Glutamatergic neuron (in vitro differentiated cells): ENCODE measurements at places on chromosomes 7 and 10. TPM values are rescaled to one million over a fixed set of nuclear protein-coding genes. Genes with fewer than 3 reads are reported as not detected.
A peak's percentile ranks its signal among the peaks of the same experiment; 100 is the strongest.

The MYOZ1 gene
- total RNA-seq: 0.64 TPM

The TMEM254 gene
- 13.5 TPM for total RNA-seq

The EIF3B gene
- 136 TPM for total RNA-seq

The HMX3 gene
- not detected for total RNA-seq

The ADAM12 gene
- 18.4 TPM for total RNA-seq

The AGK gene
- total RNA-seq: 26.1 TPM

The ZDHHC6 gene
- 33.0 TPM for total RNA-seq

The NRP1 gene
- 100 TPM for total RNA-seq

The POT1 gene
- total RNA-seq: 42.9 TPM

The LYZL1 gene
- not detected for total RNA-seq

DNA sequence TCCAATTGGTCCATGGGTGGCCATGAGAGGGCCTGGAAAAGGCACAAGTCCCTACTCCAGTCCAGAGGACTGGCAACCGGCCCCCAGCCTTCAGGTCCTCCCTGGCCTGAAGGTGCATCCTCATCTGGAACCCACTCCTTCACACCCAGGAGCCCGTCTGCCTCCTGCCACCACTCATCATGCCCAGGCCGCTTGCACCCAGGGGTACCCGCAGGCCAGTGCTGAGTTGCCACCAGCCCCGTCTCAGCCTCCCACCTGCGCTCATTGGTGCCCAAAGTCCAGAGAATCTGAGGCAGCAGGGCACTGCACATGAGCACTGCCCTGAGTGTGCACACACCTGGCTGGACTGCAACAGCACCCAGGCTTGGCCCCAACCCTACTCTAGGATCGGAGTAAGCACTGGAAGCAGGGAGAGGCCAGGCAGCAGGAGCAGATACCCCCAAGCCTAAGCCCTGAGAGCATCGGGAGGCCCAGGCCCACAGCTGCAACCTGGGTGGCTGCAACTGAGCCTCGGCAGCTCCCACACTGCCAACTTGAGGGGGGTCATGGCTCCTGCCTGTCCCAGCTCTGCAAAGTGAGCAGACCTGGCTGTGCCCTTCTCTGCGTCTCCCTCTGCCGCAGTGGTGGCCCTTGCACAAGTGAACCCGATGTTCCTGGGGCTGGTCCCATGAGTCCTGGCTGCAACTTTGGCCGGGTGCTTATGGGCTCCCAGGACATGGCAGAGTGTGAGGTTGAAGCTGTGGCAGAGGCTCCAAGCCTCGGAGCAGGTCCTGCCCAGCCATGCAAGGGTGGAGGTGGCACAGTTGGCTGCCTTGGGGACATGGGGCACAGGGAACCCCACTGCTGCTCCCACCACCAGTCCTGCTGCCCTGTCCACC is 44.3 kb downstream of the TCERG1L start:
- H3K4me3 ChIP-seq: no peak overlapping the region
- no peak overlapping the region for H3K27ac ChIP-seq
- peaks cover 8% of the 10 kb centered on the region for H3K27me3 ChIP-seq
- peaks cover 3% of the 10 kb centered on the region for H3K4me1 ChIP-seq
- peaks cover 13% of the 10 kb centered on the region for H3K36me3 ChIP-seq
- DNase-seq: no peak

GRCh38 chr7:19567011-19567410 is 141.8 kb downstream of the POLR1F start:
- DNase-seq: no peak
- H3K27ac ChIP-seq: no peak overlapping the region
- no peaks in the 10 kb centered on the region for H3K4me1 ChIP-seq
- H3K27me3 ChIP-seq: no peaks in the 10 kb centered on the region
- H3K36me3 ChIP-seq: no peaks in the 10 kb centered on the region

DNA sequence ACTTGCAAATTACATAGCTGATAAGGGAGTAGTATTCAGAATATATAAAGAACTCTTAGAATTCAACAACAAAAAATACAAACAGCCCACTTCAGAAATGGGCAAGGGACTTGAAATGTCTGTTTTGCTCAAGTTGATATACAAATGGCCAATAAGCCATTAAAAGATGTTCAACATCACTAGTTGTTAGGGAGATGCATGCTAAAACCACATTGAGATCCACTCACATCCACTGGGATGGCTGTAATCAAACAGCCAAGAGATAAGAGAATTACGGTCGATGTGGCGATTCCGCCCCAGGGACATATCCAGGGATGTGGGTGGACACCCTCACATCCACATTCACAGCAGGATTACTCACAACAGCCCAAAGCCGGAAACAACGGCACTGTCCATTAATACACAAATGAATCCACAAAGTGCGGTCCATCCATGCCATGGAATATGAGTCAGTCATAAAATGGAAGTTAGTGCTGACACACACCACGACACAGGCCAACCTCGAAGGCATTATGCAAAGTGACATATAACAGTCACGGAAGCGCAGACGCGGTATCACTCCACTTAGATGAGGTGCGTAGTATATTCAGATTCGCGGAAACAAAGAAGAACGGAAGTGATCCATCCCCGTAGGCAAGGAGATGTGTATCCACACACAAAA is 227.8 kb downstream of the DNAJB6 start:
- peaks cover 4% of the 10 kb centered on the region for H3K27me3 ChIP-seq
- no peaks in the 10 kb centered on the region for H3K36me3 ChIP-seq
- DNase-seq: no peak
- H3K27ac ChIP-seq: no peak overlapping the region
- H3K4me3 ChIP-seq: no peak overlapping the region

DNA sequence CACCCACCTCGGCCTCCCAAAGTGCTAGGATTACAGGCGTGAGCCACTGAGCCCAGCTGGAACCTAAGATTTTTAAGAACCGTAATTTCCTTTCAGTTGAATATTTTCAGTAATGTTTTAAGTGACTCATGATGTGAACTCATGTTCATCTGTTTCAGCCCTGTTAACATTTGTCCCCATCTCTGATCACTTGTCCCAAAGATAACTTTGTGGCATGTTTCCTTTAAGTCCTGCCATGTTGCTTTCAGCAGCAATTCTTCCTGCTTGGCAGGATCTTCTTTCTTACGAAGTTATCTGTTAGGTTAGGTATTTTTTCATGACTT is 19.3 kb downstream of the ZRANB1 start:
- H3K27ac ChIP-seq: no peak overlapping the region
- peaks cover 11% of the 10 kb centered on the region for H3K4me1 ChIP-seq
- H3K4me3 ChIP-seq: no peak overlapping the region
- DNase-seq: no peak
- peaks cover 2% of the 10 kb centered on the region for H3K27me3 ChIP-seq

DNA sequence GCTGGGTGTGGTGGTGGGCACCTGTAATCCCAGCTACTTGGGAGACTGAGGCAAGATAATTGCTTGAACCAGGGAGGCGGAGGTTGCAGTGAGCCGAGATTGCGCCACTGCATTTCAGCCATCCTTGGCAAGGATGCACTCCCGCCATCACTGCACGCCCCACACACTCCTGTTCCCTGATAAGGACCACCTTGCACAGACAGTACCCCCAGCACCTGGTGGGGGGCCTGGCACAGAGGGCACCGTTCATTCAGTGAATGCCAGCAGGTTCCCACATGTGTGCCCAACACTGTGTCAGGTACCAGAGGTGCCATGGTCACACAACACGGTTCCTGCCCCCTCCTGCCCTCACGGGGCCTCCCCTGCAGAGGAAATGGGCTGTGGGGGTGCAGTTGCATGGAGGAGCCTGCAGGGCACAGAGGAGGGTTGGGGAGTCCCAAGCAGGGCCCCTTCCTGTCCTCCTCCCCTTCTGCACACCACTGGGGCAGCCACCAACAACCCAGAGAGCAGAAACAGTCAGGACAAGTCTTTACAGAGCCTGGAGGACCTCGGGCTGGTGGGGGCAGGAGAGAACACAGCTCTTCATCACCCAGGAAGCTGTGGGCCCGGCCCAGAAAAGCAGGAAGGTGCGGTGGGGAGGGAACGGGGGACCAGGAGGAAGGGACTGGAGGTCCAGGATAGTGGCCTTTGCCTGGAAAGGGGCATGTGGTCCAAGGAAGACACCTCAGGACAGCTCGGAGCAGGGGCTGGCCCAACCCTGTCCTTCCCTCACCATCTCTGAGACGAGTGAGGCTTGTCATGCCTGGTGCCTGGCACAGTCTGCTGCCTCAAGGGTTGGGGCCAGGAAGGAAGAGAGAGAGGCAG is 7.1 kb downstream of the CRYGN start:
- no peak for DNase-seq
- no peaks in the 10 kb centered on the region for H3K27me3 ChIP-seq
- peaks cover 6% of the 10 kb centered on the region for H3K4me1 ChIP-seq

DNA sequence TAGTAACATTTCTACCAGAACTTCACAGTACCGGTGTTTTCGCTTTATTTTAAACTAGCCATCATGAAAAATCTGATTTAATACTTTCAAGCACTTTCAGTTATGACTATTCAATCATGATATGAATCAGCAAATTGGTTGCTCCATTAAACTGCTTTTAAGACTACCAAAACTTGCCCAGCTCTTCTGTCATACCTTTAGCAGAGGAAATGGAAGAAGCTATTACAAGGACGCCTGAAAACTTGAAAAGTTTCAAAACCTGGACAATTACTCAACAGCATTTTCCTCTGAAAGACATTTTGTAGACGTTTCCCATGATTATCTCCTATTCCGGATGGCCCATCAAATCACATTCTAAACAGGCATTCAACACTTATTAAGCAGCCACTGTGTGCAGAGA is 2.0 kb downstream of the JAZF1 start:
- peaks cover 5% of the 10 kb centered on the region for H3K4me1 ChIP-seq
- H3K4me3 ChIP-seq: peak overlapping the region; percentile 74
- H3K27ac ChIP-seq: peak overlapping the region; percentile 25
- H3K27me3 ChIP-seq: peaks cover 8% of the 10 kb centered on the region

DNA sequence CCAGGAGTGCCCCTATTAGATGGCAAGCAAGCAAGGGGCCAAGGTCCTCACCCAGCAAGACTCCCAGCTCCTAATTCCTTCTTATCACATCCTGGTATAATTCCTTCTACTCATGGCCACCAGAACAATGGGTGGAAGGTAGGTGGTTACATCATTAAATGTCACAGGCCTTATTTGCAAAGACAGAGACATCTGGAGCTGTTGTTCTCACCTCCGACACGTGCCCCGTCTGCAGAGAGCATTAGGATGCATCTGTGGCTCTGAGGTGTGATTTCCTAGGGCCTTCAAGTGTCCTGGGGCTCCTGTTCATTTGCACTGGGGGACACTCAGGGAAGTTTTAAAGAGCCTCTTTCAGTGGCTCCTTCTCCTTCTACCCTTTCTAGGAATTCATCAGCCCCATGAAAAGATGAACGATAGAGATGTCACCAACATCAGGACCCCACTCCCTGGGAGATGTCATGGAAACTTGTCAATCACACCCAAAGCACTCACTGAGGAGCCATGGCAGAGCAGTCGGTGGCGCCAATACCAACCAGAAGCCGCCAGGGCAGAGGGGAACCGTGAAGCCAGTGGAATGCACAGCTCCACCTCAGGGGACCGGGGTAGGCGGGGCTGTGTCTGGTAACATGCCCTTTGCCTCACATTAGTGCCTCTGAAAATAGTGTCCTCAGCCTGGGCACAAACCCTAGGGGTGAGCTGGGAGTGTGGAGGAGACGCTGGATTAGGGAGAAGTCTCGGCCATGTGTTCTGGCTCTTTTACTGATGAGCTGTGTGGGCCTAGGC is 2.9 kb upstream of the ATP6V0E2 start:
- DNase-seq: no peak
- peaks cover 10% of the 10 kb centered on the region for H3K4me1 ChIP-seq
- no peaks in the 10 kb centered on the region for H3K27me3 ChIP-seq
- no peaks in the 10 kb centered on the region for H3K36me3 ChIP-seq
- H3K27ac ChIP-seq: no peak overlapping the region

- no peaks in the 10 kb centered on the region for H3K4me1 ChIP-seq
- DNase-seq: no peak
- H3K27ac ChIP-seq: no peak overlapping the region
- no peak overlapping the region for H3K4me3 ChIP-seq
- peaks cover 3% of the 10 kb centered on the region for H3K27me3 ChIP-seq
- H3K36me3 ChIP-seq: peaks cover 4% of the 10 kb centered on the region
These were observed 146.2 kb upstream of the NFE2L3 start for GRCh38 chr7:26005683-26006410.

- H3K36me3 ChIP-seq: no peaks in the 10 kb centered on the region
- H3K27ac ChIP-seq: peak overlapping the region; percentile 0
- H3K4me3 ChIP-seq: no peak overlapping the region
- peaks cover 42% of the 10 kb centered on the region for H3K4me1 ChIP-seq
- no peaks in the 10 kb centered on the region for H3K27me3 ChIP-seq
These were observed 248.8 kb downstream of the CELF2 start for GRCh38 chr10:11266426-11266825.

GRCh38 chr10:79183468-79183865 is 114.7 kb downstream of the ZMIZ1 start:
- DNase-seq: no peak
- H3K36me3 ChIP-seq: no peaks in the 10 kb centered on the region
- H3K4me3 ChIP-seq: no peak overlapping the region
- peak overlapping the region; percentile 69 for H3K27ac ChIP-seq

DNA sequence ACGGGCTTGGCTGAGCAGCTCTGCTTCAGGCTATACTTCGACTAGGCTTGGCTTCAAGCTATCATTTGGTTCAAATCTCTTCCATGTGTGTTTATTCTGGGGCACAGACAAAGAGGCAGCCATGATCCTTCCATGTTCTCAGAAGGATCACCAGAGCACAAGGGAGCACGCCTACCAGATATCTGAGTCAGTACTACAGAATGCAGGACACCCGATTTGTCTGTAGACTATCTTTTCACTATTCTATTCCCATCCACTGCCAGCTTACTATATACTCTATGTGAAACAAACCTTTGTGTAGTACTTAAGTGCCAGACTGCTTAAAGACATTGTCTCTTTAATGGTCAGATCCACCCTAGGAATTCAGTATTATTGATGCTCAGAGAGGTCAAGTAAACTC is 35.1 kb downstream of the CH25H start:
- H3K4me1 ChIP-seq: peaks cover 9% of the 10 kb centered on the region
- DNase-seq: no peak
- H3K27me3 ChIP-seq: no peaks in the 10 kb centered on the region
- no peak overlapping the region for H3K4me3 ChIP-seq
- no peaks in the 10 kb centered on the region for H3K36me3 ChIP-seq
- H3K27ac ChIP-seq: peak overlapping the region; percentile 15

DNA sequence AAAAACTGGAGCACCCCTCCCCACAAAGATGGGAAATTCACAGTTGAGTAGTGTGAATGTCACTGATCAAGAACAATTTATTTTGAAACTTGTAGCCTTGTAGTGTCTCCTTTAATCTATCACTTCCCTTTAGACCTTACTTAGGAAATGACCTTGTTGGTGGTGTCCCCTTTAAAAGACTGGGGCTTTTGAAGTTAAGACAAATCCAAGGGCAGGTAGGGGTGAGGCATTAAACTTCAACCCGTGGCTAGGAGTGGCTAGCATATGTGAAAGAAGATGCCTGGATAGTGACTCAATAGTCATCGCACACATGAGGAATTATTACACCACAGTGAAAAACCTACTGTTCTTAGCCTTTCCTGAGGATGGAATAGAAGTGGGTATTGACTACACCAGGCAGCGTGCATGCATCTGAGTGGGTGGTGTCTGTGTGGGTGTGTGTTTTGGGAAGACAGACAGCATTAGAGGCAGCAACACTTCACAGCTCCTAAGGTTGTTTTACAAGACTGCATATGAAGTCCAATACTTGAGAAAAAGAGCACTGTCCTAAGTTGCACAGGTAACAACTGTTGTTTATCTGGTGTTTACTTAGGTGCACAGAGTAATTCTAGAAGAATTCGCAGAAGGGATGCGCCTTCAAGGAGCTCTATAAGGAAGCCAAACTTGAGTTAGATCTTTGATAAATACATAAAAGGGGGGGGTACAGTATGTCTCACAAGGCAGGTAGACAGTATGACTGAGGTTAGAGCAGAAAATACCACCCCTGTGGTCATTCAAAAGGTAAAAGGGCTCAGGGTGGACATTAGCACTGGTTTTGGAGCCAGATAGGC is 32.9 kb downstream of the ABLIM1 start:
- H3K36me3 ChIP-seq: no peaks in the 10 kb centered on the region
- H3K27ac ChIP-seq: no peak overlapping the region
- DNase-seq: no peak
- H3K4me1 ChIP-seq: peaks cover 8% of the 10 kb centered on the region
